ENCODE measurements at places on chromosomes 1 and 21.
A peak's percentile ranks its signal among the peaks of the same experiment; 100 is the strongest.

- no peak for DNase-seq
Observed at GRCh38 chr1:89757532-89757931, 63.3 kb upstream of the LRRC8D start.

GRCh38 chr1:18820791-18821641 lies 38.4 kb downstream of the TAS1R2 start:
- DNase-seq: peak; percentile 47

GRCh38 chr1:183218971-183219615 lies 33.0 kb downstream of the LAMC2 start:
- no peak for DNase-seq

GRCh38 chr1:113981962-113982931 lies 3.0 kb downstream of the OLFML3 start:
- peak; percentile 36 for DNase-seq

DNA sequence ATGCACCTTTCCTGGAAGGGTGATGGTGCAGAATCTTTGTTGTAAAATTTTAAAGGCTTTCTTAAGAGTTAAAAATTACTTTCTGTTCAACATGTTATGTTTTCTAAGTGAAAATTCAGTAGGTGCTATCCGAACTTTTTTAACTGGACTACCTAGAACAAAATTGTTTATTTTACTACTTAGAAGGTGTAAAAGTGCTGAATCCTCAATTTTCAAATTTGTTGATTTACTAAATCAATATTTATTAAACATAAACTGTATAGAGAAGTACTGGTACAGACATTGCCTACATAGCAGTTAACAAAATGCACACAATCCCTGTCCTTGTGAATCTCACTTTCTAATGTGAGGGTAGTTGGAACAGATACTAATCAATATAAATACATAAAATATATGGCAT lies 277.5 kb downstream of the CTH start:
- no peak for DNase-seq

- DNase-seq: no peak
Observed at GRCh38 chr21:35643176-35643575, 417.1 kb downstream of the SETD4 start.
